ENCODE measurements at places on chromosomes 12 and 14.
A peak's percentile ranks its signal among the peaks of the same experiment; 100 is the strongest.

- DNase-seq = no peak
Observed at GRCh38 chr14:59282378-59282765, 93.9 kb downstream of the DAAM1 start.

GRCh38 chr12:24078318-24078765 is 128.9 kb upstream of the SOX5 start:
- no peak for DNase-seq

DNA sequence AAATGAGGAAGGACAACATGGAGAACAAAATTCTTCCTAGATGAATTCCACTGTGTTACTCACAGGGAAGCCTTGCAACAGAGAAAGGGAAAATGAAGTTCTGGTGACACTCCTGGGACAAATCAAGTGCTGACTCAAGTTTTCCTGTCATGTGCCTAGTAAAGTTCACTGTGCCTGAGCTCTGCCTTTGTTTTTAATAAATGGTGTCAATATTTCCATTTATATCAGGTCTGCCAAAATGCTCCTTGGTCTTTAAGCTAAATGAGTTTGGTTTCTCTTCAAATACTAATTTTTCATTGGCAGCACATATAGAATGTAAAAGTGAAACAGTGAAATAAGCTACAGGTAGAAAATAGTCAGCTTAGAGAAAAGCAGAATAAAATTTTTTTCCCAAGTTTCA is 33.0 kb downstream of the HIGD1C start:
- DNase-seq = no peak

DNA sequence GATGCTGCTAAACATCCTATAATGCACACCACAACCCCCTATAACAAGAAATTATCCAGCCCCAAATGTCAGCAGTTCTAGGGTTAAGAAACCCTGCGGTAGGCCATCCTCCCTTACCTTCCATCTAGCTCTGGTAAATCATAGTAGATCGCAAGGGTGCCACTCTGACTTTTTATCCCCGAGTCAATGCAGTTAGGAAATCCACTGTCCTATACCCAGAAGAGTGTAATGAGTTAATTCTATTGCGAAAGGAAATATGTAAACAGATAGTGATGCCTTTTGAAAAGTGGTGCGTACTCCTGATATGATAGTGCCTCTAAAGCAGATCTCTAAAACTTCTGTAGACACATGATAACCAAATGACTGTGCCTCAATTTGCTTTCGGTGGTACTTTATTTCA is 29.8 kb downstream of the SCFD1 start:
- DNase-seq = no peak

- peak; percentile 23 for DNase-seq
Observed at GRCh38 chr12:101010896-101011295, 199.1 kb downstream of the SLC5A8 start.
